CD4-positive, alpha-beta T cell treated with Interleukin-4 for 1 hour (primary cell): ENCODE measurements at places on chromosomes 1 and 21.

DNA sequence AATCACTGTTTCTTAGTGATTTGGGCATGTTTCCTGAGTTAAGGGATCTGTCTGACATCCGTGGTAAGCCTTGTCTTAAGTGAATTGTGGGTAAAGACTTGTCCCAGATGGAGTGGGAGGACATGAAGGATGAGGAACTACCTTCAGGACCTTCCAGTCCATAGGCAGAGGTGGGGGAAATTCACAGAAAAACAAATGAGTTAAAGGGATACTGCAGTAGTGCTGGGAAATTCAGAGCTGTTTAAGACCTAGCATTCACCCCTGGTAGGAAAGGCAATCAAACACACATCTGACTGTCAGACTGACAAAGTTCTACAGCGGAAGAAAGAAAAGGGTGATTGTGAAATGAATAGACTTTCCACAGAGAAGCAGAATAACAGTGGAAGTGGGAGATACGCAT, 3.0 kb downstream of the GNAT2 start:
- DNase-seq = no peak

DNA sequence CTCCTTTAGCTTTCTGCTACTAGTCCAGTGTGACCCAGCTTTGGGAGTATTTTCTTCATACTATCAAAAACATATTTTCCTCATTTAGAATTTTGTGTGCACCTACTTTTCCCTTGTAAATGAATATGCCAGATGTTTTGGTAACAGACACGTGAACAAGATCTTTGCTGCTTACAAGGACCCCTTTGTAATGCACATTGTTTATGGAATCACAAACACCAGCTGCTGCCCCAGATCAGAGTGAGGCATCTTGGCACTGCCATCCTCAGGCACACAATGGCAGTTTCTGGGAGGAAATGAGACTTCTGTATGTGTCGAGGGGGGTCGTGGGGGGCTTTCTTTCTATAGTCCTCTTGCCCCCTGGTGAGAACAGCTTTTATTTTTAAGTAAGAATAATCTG, 115.7 kb downstream of the RGL1 start:
- DNase-seq = no peak

- DNase-seq = no peak
Observed at GRCh38 chr1:17016317-17016661, 4.6 kb upstream of the ATP13A2 start.

GRCh38 chr1:91031081-91031480, 9.2 kb upstream of the ZNF644 start:
- DNase-seq = no peak

GRCh38 chr1:101081496-101082488, 56.2 kb upstream of the DPH5 start:
- DNase-seq = peak; percentile 63

DNA sequence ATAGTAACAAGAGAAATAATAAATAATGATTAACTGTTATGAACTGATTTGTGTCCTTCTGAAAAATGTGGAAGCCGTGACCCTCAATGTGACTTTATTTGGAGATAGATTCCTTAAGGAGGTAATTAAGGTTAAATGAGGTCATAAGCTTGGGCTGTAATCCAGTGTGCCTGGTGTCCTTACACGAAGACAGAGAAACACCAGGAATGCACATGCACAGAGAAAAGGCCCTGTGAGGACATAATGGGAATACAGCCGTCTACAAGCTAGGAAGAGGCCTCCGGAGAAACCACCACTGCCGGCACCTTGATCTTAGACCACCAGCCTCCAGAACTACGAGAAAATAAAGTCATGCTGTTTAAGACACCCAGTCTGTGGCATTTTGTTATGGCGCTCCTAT, 215.9 kb downstream of the NEGR1 start:
- DNase-seq = no peak

GRCh38 chr1:242585616-242586359, 61.3 kb upstream of the PLD5 start:
- no peak for DNase-seq

DNA sequence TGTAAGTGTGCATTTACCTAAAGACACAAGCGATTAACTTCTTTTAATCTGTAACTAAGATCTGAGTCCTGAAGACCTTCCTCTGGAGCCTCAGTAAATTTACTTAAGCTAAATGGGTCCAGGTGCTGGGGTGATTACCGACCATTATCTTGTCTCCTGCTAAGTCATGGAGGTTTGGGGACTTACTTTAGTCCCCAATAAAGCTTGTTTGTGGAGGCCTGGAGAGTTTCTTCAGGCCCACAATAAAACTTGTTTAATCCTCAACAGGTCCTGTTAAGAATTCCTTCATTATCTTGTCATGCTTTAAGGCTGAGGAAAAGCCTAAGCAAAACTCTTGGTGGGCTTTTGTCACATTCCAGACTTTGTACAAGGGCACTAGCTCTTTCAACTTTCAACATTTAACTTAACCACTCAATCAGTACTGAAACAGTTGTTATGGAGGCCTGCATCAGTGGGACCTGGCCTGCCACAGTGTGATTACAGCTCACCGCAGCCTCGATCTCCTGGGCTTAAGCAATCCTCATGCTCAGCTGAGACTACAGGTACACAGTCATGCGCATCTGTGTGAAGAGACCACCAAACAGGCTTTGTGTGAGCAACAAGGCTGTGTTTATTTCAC, 84.0 kb downstream of the FMO4 start:
- DNase-seq = no peak

- DNase-seq = no peak
Observed at GRCh38 chr1:160538985-160539651, 16.1 kb upstream of the SLAMF6 start.

DNA sequence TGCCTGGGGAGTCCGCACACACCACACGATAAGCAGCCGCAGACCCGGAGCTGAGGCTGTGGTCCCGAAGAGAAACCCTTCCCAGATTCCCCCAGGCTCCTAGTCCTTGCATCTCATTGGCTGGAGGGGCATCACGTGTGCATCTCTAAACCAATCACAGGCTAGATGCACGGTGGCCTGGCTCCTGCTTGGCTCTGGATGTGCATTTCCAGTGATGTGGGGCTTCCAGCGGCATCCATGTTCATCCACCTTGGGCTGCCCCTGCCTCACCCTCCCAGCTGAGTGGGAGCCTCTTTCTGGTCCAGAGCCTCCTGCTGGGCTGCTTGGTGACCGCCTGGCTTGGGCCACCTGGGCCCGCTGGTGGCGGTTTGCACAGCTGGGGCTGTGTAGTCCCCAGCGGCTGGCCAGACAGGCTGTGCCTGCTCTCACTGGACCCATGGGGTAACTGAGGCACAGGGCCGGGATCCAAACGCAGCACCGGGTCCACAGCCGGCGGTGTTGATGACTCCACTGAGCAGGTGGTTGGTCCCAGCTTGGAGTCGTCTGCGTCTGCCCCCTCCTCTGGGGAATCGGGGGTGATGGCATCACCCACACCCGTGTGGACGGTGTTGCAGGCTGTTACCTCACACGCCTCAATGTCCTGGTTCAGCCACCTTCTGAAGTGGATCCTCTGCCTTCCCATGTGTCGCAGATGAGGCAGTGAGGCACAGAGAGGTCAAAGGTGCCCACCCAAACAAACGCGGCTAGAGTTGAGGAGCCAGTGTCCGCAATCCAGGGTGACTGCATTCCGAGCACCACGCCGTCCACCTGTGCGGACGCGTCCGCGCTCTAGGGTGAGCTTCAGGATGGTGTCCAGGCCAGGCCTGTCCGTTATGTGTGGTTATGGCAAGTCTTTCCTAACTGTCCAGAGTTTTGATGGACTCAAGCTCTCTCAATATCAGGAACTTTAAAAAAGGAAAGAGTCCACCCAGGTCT, 41.3 kb downstream of the COL6A1 start:
- no peak for DNase-seq

DNA sequence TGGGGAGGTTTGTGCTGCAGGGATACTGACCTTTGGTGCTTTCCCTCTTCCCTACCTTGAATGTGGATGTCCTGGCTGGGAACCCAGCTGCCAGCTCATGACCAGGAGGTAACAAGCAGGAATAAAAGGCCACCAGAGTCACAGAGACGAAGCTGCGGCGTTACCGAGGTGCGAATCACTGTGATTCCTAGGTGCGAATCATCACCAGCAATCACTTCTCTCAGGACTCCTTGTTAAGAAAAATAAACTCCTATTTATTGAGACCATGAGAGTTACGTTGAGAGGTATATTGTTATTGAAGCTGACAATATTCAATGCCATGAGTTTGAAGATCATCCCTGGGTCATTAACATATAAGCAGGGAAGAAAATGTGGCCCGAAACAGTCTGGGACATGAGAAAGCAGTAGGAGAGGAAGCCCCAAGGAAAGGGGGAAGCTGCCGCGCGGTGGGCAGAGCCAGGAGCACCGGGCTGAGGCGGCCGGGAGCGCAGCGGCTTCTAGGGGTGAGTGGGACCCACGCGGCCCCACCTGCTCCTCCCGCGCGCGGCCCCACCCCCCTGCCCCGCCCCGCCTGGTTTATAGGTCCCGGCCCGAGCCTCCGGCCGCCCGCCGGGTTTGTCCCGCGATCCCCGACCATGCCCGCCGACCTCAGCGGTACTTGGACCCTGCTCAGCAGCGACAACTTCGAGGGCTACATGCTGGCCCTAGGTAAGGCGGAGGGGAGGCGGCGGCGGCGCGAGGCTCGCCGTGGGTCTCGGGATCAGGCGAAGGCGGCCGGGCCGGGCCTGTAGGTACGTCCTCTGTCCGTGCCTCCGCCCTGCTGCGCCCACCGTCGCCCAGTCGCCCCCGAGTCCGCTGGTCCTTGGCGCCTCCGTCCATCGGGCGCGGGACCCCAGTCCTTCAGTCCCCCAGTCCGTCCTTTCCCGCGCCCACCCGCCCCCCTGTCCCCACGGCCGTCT, at the start of gene RBP7:
Gene RBP7 (plus strand): TSS at position 605 of the 959 bp plus-strand sequence. CDS start 31 bp downstream, at position 636.
- no peak for DNase-seq

DNA sequence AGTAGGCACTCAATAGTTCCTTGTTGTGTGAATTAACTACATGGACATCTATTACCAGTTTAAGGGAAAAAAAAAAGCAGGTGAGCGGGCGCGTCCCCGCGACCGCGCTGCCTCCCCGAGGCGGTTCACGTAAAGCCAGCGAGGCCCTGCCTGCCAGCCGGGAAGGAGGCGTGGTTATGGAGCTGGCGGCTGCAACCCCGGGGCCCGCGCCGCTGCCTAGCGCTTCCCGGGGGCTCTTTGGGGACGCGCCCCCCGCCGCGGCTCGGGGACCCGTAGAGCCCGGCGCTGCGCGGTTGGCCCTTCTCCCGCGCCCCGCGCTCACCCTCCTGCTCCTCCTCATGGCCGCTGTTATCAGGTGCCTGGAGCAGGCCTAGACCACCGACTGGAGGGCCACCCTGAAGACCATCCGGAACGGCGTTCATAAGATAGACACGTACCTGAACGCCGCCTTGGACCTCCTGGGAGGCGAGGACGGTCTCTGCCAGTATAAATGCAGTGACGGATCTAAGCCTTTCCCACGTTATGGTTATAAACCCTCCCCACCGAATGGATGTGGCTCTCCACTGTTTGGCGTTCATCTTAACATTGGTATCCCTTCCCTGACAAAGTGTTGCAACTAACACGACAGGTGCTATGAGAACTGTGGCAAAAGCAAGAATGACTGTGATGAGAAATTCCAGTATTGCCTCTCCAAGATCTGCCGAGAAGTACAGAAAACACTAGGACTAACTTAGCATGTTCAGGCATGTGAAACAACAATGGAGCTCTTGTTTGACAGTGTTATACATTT, 2.6 kb upstream of the CC2D1B start:
- DNase-seq = peak; percentile 53

DNA sequence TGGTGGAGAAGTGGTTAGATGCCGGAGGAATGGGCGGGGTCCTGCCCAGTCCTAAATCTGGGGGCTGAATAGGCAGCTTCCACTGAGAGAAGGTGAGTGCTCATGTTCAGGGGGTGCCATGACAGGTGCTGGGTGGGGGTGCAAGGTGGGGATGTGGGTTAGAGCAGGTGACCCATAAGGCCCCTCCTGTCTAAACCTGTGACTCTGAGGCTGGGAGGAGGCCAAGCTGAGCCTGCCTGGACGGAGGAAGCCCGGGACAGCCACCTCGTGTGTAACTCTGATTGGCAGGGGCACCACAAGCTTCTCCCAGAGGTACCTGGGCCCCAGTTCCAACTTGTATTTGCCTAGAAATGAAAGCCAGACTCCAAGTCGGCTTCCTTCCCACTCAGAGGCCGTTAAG, 10.7 kb downstream of the GPR157 start:
- no peak for DNase-seq

- no peak for DNase-seq
Observed at GRCh38 chr21:40099809-40100208, 232.6 kb downstream of the PCP4 start.

- no peak for DNase-seq
Observed at GRCh38 chr1:32765570-32766327, 51.4 kb downstream of the YARS1 start.

DNA sequence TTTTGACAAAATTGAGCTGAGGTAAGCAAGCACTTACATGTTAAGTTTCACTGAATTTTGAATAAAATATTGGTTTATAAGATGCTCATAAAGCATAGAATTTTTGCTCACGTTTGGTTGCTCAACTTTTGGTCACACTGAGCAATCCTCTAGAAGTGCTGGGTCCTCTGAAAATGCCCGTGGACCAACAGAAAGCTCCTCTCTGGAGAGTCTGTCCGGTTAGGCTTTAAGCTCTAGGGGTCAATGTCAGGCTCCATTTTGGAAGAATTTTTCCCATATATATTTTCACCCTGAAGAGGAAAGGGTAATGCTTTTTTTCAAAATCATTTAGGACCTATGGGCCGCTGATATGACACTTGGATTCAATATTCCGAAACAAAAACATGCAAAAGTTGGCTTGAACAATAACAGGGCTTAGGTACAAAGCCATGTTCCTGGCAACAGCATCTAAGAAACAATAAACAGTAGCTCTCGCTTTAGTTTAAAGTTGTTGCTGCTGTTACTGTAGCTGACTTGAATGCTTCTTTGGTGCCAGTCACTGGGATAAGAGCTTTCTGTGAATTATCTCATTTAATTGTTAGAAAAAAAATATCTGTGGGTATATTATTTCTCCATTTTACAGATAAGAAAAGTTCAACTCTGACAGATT, 131.7 kb upstream of the ESRRG start:
- no peak for DNase-seq

DNA sequence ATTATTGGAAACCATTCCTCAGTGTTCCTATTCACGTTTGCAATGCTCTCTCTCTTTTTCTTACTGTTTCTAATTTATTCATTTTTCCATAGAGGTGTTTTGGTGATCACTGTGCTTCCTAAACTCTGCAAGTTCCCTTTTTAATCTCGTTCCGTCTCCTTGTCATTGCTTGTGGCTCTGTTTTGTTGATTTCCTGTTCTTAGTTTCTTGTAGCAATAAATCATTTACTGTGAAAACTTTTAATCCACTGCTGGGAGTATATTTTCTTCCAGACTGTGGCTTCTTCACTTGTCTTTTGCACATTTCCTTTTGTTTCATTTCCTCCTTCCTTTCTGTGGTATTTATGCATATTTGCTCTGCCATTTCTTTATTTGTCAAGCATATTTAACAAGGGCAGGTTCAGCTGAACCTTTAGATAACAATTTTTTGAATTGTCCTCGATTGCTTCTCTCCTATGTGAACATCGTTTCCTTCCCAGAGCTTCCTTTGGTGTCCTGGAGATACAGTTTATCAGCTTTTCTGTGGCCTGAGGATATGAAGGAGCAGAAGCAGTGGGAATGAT, 3.6 kb downstream of the B3GALT5 start:
- no peak for DNase-seq

- DNase-seq = no peak
Observed at GRCh38 chr21:44822484-44823178, 4.8 kb upstream of the SUMO3 start.

- DNase-seq = no peak
Observed at GRCh38 chr1:222042120-222042519, 300.2 kb upstream of the DUSP10 start.
